Chondrocyte (in vitro differentiated cells): ENCODE measurements at places on chromosomes 7 and 10. TPM values are rescaled to one million over a fixed set of nuclear protein-coding genes. Genes with fewer than 3 reads are reported as not detected.

DNA sequence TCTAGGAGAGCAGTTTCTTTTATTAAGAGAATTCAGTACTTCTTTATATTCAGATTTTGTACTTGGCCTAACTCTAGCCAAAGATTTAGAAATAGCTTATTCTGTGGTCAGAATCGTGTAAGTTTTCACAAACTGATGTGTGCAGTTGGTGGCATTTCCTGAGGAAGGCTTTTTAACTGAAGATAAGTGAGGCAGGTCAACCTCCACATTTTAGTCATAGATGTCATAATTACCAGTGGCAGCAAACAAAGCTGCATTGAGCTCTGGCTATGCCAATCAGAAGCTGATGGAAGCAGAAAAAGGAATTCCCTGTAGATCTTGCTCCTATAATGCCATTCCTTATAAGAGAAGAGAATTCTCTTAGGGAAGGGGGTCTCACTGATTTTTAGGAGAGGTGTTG is 141.3 kb upstream of the SP8 start:
- H3K27me3 ChIP-seq = no peaks in the 10 kb centered on the region
- DNase-seq = no peak
- H3K27ac ChIP-seq = no peak overlapping the region
- no peaks in the 10 kb centered on the region for H3K4me1 ChIP-seq

GRCh38 chr10:124529661-124530214 is 68.1 kb downstream of the LHPP start:
- peaks cover 8% of the 10 kb centered on the region for H3K4me1 ChIP-seq
- no peak for DNase-seq
- no peak overlapping the region for H3K27ac ChIP-seq
- H3K36me3 ChIP-seq = no peaks in the 10 kb centered on the region
- H3K27me3 ChIP-seq = no peaks in the 10 kb centered on the region
- no peak overlapping the region for H3K4me3 ChIP-seq

GRCh38 chr10:10141782-10142382 is 875.8 kb upstream of the CELF2 start:
- H3K36me3 ChIP-seq = no peaks in the 10 kb centered on the region
- peaks cover 3% of the 10 kb centered on the region for H3K4me1 ChIP-seq
- H3K27ac ChIP-seq = no peak overlapping the region
- H3K27me3 ChIP-seq = peaks cover 2% of the 10 kb centered on the region
- no peak overlapping the region for H3K4me3 ChIP-seq

GRCh38 chr7:21106296-21106732 is 319.6 kb upstream of the SP8 start:
- H3K4me3 ChIP-seq = no peak overlapping the region
- H3K27ac ChIP-seq = no peak overlapping the region
- no peaks in the 10 kb centered on the region for H3K4me1 ChIP-seq
- no peak for DNase-seq

Gene GIMAP4
- not detected in 3 replicates for total RNA-seq

GRCh38 chr7:74039337-74039736 is 11.4 kb downstream of the ELN start:
- peak overlapping the region; percentile 82 for H3K27ac ChIP-seq
- H3K27me3 ChIP-seq = no peaks in the 10 kb centered on the region
- peaks cover 45% of the 10 kb centered on the region for H3K4me1 ChIP-seq
- H3K4me3 ChIP-seq = no peak overlapping the region

GRCh38 chr10:103553743-103554487 is 60.4 kb downstream of the NEURL1 start:
- H3K4me1 ChIP-seq = peaks cover 5% of the 10 kb centered on the region
- DNase-seq = peak; percentile 65
- no peaks in the 10 kb centered on the region for H3K36me3 ChIP-seq
- H3K4me3 ChIP-seq = no peak overlapping the region
- no peak overlapping the region for H3K27ac ChIP-seq

Gene SLC26A4
- 0.55 to 0.85 TPM (median 0.60 TPM) in 3 replicates for total RNA-seq

DNA sequence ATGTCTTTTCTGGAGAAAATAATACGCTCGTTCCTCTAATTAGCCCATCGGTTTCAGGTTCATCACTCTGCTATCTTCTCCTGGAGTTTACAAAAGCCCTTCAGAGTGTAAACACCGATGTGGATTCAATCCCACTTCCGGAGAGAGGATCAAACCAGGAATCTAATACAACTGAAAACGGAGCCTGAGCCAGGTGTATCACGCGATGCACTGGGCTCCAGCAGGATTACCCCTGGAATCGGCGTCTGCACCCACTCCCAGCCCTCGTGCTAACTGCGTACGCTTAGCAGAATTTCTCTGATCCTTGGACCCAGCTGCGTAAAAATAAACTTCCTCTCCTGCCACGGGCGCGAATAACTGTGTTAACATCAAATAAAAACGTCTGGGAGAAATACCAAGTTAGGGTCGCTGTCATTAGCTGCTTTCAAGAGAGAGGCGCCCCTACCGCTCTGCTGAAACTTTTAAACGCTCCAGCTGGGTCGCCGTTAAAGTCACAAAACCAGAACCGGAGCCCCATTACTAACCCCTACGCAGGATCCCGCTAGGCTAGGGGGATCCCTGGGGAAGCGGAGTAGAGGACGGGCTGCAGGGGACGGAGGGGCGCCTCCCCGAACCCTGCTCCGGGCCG is 502 bp downstream of the ZNF3 start:
- peak overlapping the region; percentile 89 for H3K4me3 ChIP-seq
- peaks cover 23% of the 10 kb centered on the region for H3K36me3 ChIP-seq
- H3K27me3 ChIP-seq = no peaks in the 10 kb centered on the region
- H3K27ac ChIP-seq = peak overlapping the region; percentile 92

Gene SUN3
- total RNA-seq = not detected in 3 replicates

- DNase-seq = no peak
- no peak overlapping the region for H3K27ac ChIP-seq
- H3K4me1 ChIP-seq = peaks cover 13% of the 10 kb centered on the region
- peaks cover 20% of the 10 kb centered on the region for H3K36me3 ChIP-seq
Measured at GRCh38 chr10:58827381-58827780, 314.7 kb downstream of the BICC1 start.

- no peak overlapping the region for H3K27ac ChIP-seq
- H3K4me3 ChIP-seq = no peak overlapping the region
- no peaks in the 10 kb centered on the region for H3K36me3 ChIP-seq
- H3K4me1 ChIP-seq = peaks cover 65% of the 10 kb centered on the region
- no peaks in the 10 kb centered on the region for H3K27me3 ChIP-seq
Measured at GRCh38 chr7:134699021-134699818, 52.6 kb downstream of the BPGM start.

GRCh38 chr10:61975391-61975932 is 74.0 kb downstream of the ARID5B start:
- H3K4me1 ChIP-seq = peaks cover 54% of the 10 kb centered on the region
- peak overlapping the region; percentile 79 for H3K27ac ChIP-seq
- DNase-seq = no peak
- H3K4me3 ChIP-seq = no peak overlapping the region
- peaks cover 4% of the 10 kb centered on the region for H3K36me3 ChIP-seq

- H3K27me3 ChIP-seq = no peaks in the 10 kb centered on the region
- H3K4me3 ChIP-seq = no peak overlapping the region
- no peaks in the 10 kb centered on the region for H3K36me3 ChIP-seq
- H3K4me1 ChIP-seq = peaks cover 4% of the 10 kb centered on the region
- H3K27ac ChIP-seq = no peak overlapping the region
Measured at GRCh38 chr7:46844486-46844885, 737.4 kb downstream of the TNS3 start.

Gene MMP21
- total RNA-seq = not detected in 3 replicates

Gene PLEKHA1
- 63.7 to 69.8 TPM (median 64.5 TPM) in 3 replicates for total RNA-seq

Gene SLC39A12
- not detected in 3 replicates for total RNA-seq

- H3K36me3 ChIP-seq = no peaks in the 10 kb centered on the region
- no peak overlapping the region for H3K4me3 ChIP-seq
- no peak overlapping the region for H3K27ac ChIP-seq
- no peaks in the 10 kb centered on the region for H3K27me3 ChIP-seq
- no peak for DNase-seq
Measured at GRCh38 chr10:11367505-11367904, 243.9 kb downstream of the USP6NL start.

Gene TMEM130
- 19.3 to 19.7 TPM (median 19.3 TPM) in 3 replicates for total RNA-seq

DNA sequence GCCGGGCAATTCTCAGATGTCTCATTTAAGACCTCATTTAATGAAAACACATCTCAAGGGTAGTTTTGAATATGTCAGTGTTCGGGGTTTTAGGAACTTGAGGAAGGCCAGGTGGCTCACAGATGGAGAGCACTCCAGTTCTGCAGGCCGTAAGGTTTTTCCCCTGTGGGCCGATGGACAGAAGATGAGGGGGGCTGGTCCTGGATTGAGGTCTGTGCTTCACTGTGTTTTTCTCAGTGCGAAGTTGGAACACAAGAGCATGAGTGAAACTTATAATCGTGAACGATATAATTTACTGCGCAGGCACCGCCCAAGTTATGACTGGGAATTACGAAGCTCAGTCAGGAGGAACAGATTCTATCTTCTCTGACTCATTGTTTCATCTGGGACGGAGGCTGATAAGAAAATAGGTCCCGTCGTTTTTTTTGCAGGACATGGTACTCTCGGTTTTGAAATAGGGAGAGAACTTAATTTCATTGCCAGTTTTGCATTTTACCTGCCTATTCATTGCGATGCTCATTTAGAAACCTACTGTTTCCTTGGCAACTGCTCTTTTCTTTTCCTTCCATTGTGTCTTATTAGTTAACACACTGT is 591.0 kb upstream of the PFKP start:
- no peak overlapping the region for H3K27ac ChIP-seq
- H3K4me1 ChIP-seq = peaks cover 20% of the 10 kb centered on the region
- DNase-seq = no peak
- peaks cover 4% of the 10 kb centered on the region for H3K36me3 ChIP-seq

Gene ZNF239
- total RNA-seq = 4.2 to 5.6 TPM (median 4.6 TPM) in 3 replicates

Gene GPNMB
- 128 to 162 TPM (median 139 TPM) in 3 replicates for total RNA-seq

GRCh38 chr10:78004215-78005026 is 24.9 kb downstream of the POLR3A start:
- no peak overlapping the region for H3K4me3 ChIP-seq
- no peak for DNase-seq
- no peak overlapping the region for H3K27ac ChIP-seq
- peaks cover 51% of the 10 kb centered on the region for H3K36me3 ChIP-seq
- H3K4me1 ChIP-seq = no peaks in the 10 kb centered on the region

- no peaks in the 10 kb centered on the region for H3K27me3 ChIP-seq
- no peak for DNase-seq
- no peak overlapping the region for H3K27ac ChIP-seq
Measured at GRCh38 chr7:129634361-129635034, 23.0 kb downstream of the NRF1 start.

DNA sequence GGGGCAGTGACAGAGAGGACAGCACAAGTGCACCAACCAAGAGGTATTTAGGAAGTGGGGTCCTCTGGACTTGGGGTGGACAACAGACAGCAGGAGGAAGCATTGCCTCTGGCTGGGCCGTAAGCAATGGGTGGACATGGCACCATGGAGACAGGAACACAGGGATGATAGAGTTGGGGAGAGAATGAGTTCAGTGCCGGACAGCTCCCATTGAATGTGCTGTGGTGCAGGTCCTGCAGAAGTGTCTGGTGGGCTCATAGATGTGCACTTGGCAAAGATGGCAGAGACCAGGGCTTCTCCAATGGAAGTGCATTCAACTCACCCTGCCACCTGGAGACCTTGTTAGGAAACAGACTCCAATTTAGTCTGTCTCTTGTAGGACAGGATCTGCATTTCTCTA is 341.5 kb upstream of the ZMIZ1 start:
- DNase-seq = no peak
- H3K36me3 ChIP-seq = no peaks in the 10 kb centered on the region
- H3K27me3 ChIP-seq = peaks cover 31% of the 10 kb centered on the region
- H3K4me3 ChIP-seq = no peak overlapping the region
- no peak overlapping the region for H3K27ac ChIP-seq

- no peak overlapping the region for H3K4me3 ChIP-seq
- no peak overlapping the region for H3K27ac ChIP-seq
- H3K4me1 ChIP-seq = peaks cover 5% of the 10 kb centered on the region
- no peak for DNase-seq
Measured at GRCh38 chr10:70692043-70692603, 19.8 kb downstream of the ADAMTS14 start.

GRCh38 chr10:34010891-34011290 is 676.4 kb upstream of the NRP1 start:
- no peak overlapping the region for H3K4me3 ChIP-seq
- H3K4me1 ChIP-seq = no peaks in the 10 kb centered on the region
- no peaks in the 10 kb centered on the region for H3K36me3 ChIP-seq
- H3K27ac ChIP-seq = no peak overlapping the region
- DNase-seq = no peak
- H3K27me3 ChIP-seq = no peaks in the 10 kb centered on the region

Gene PRR15
- total RNA-seq = 2.5 to 6.3 TPM (median 2.7 TPM) in 3 replicates

Gene FAM25C
- total RNA-seq = not detected in 3 replicates

DNA sequence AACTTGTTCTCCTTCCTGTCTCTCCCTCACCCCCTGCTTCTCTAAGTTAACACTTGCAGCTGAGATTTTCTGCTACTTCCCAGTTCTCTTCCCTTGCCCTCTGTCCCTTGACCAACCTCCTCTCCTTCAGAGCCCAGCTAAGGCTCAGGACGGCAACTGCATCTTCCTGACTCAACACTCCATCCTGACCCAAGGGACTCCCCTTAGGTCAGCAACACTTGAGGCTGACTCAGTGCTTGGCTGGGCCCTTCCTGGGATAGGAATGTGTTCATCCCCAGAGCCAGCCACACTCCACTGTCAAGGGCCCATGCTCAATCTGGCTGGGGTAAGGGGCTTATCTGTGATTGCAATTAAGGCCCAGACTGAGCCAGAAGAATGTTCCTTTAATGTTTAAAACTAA is 3.4 kb downstream of the CALHM2 start:
- peaks cover 51% of the 10 kb centered on the region for H3K4me1 ChIP-seq
- H3K27me3 ChIP-seq = no peaks in the 10 kb centered on the region
- peaks cover 32% of the 10 kb centered on the region for H3K36me3 ChIP-seq
- DNase-seq = no peak
- H3K4me3 ChIP-seq = no peak overlapping the region
- H3K27ac ChIP-seq = peak overlapping the region; percentile 79

GRCh38 chr10:75939541-75939940 is 508.1 kb downstream of the LRMDA start:
- no peaks in the 10 kb centered on the region for H3K4me1 ChIP-seq
- peaks cover 44% of the 10 kb centered on the region for H3K27me3 ChIP-seq
- H3K27ac ChIP-seq = no peak overlapping the region

- peaks cover 79% of the 10 kb centered on the region for H3K4me1 ChIP-seq
- H3K27ac ChIP-seq = peak overlapping the region; percentile 89
- peaks cover 1% of the 10 kb centered on the region for H3K36me3 ChIP-seq
- DNase-seq = no peak
Measured at GRCh38 chr7:55131142-55131929, 112.5 kb downstream of the EGFR start.

- H3K4me1 ChIP-seq = no peaks in the 10 kb centered on the region
- DNase-seq = no peak
- H3K27ac ChIP-seq = no peak overlapping the region
- H3K36me3 ChIP-seq = no peaks in the 10 kb centered on the region
Measured at GRCh38 chr7:88492153-88492552, 185.5 kb upstream of the STEAP4 start.

DNA sequence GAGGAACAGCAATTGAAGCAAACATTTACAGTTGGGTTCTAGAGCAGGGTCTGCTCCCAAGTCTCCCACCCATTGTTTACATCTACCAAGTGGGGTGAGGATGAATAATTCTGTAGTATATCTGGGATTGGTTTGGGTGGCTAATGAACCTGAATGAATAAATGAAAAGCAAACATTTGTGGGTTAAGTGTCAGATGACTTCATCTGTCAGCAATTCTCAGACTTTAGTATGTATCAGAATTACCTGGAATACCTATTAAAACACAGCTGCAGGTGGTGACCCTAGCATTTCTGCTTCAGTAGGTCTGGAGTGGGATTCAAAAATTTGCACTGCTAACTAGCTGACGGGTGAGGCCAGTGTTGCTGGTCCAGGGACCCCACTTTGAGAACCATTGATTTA is 18.0 kb upstream of the NPVF start:
- H3K4me1 ChIP-seq = peaks cover 38% of the 10 kb centered on the region
- H3K27ac ChIP-seq = no peak overlapping the region
- no peak overlapping the region for H3K4me3 ChIP-seq
- H3K36me3 ChIP-seq = no peaks in the 10 kb centered on the region
